ENCODE measurements at places on chromosomes 4 and X. TPM values are rescaled to one million over a fixed set of nuclear protein-coding genes. Genes with fewer than 3 reads are reported as not detected.

DNA sequence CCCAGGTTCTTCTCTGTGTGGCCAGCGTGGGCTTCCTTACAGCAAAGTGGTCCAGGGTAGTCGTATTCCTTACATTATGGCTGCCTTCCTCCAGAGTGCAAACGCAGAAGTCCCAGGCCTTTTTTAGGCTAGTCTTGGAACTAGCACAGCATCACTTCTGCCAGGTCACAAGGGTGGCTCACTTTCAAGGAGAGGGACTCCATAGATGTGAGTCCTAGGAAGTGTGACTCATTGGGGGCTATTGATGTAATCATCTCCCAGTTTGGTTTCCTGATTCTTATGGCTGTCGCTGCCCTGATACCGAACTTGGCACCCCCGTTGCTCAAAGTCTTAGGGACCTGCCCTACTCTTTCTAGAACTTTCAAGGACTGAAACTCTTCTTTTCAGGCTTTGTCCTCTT, 140.0 kb downstream of the DCK start:
- no peaks in the 10 kb centered on the region for H3K27me3 ChIP-seq
- no peak overlapping the region for H3K4me3 ChIP-seq

GRCh38 chr4:101304916-101305315, 42.4 kb downstream of the PPP3CA start:
- peaks cover 14% of the 10 kb centered on the region for H3K4me1 ChIP-seq
- no peak overlapping the region for H3K27ac ChIP-seq
- H3K27me3 ChIP-seq, result no peaks in the 10 kb centered on the region

Gene XPNPEP2
- 0.25 TPM for total RNA-seq

GRCh38 chr4:168212656-168213055, 105.9 kb downstream of the DDX60 start:
- H3K4me1 ChIP-seq, result no peaks in the 10 kb centered on the region
- no peak for DNase-seq
- no peaks in the 10 kb centered on the region for H3K36me3 ChIP-seq
- H3K27ac ChIP-seq, result no peak overlapping the region

Gene RADX
- total RNA-seq, result 3.5 TPM
